NT2/D1 (cell line): ENCODE measurements at places on chromosomes 7 and 10.

GRCh38 chr7:24216576-24217125 is 67.3 kb upstream of the NPY start:
- no peak for DNase-seq

- DNase-seq: no peak
These were observed 594.3 kb downstream of the REEP3 start for GRCh38 chr10:64115471-64115870.

DNA sequence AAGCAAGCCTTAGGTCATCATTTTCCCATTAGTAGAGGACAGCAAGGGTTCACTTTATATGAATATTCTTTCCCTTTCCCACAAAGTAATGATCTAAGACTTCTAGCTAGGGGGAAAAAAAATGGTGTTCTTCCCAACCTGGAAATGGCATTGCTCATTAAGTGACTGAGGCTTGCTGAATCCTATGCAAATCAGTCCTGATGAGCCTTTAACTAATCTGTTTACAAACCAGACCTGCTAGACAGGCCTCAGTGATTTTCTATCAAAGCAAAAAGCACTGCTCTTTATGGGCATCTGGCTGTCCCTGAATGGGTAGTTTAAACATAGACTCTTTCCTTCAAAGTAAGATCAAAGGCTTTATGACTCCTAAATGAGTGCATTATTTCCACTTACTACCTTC is 146.3 kb downstream of the HIBADH start:
- peak; percentile 58 for DNase-seq

DNA sequence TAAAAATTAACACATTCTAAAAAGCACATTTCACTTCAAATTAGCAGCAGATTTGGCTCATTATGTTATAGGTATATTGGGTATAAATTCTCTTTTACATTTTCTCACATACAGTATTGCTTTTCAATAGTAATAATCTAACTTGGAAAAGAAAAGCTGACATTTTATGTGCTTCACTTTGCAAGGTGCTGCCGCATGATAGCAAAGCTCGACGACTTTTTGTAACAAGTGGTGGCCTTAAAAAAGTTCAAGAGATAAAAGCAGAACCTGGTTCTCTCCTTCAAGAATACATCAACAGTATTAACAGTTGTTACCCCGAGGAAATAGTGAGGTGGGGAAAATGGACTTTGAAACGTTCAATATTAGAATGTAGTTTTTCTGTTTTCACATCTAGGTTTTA is 65.5 kb downstream of the SPAG6 start:
- no peak for DNase-seq

DNA sequence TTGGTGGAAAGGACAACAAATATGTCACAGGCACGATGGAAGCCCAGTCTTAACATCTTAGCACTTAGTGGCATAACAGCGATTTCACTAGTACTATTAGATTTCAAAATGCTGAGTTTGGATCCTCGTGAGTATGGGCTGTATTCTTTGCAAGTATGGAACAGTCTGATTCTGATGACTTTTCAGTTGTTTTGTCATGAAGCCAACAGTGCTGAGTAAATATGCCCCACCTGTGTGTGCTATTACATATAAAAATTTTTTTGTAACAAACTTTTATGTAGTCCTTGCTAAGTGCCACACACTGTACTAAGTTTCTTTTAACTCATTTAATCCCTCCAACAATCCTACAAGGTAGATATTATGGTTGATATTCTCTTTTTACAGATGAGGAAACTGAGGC is 30.8 kb downstream of the MTURN start:
- DNase-seq: no peak

- DNase-seq: no peak
These were observed 65.4 kb upstream of the APBB1IP start for GRCh38 chr10:26372513-26373354.

DNA sequence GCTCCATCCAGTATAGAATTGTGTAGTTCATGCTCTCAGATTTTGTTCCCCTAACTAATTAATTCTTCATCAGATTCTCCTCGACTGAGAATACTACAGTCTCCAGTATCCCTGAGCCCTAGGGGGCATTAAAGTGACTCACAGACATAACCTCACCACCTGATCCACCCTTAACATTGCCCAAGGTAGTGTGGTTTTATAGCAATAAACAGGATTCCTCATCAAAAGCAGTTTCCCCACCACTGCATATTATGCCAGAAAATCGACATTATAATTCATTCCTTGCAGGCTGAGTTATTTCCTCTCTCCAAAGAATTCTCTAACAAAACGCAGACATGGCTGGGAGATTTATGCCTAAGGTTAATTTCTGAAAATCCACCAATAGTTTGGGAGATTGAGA is 1402.5 kb upstream of the CELF2 start:
- DNase-seq: no peak
